ENCODE measurements at places on chromosomes 5 and 9.

- DNase-seq = peak; percentile 63
Observed at GRCh38 chr9:69370430-69370829, 45.4 kb downstream of the ENTREP1 start.

DNA sequence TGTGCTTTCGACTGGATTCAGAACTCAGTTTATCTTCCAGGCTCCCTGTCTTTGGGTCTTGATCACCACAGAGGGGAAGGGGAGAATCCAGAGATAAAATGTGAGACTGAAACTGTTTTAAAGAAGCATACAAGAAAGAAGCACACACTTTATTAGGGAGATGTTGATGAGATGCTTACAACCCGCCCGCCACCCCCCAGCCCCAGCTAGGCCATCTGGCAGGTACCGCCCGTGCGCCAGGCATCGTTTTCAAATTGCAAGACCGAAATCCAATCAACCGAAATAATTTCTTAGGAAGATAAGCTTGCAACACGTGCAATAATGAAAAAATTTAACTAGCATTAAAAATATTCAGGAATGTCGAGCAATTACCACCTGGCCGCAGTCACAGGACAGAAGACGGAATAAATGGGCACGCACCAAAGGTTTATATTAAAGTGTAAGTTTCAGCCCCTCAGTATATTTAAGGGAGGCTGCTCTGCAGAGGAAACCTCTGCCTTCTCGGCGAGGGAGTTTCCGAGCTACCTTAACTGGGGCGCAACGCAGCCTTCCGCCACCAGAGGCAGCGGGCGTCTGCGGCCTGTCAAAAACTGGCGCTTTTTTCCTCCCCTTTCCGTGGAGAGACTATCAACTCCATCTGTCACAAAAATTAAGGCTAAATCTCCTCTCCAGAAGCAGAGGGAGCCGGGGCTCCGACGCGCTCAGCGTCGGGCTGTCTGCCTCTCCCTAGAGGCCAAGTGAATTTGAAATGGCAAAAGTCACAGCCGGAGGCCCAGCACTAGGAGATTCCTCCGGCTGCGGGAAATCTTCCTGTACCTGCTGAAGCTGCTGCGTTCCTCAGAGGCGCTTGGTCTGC lies 996 bp upstream of the GAS1 start:
- DNase-seq = peak; percentile 82

- DNase-seq = peak; percentile 39
Observed at GRCh38 chr5:147098233-147098790, 136.5 kb upstream of the STK32A start.

- DNase-seq = no peak
Observed at GRCh38 chr5:150428106-150428876, 15.6 kb upstream of the CD74 start.

- no peak for DNase-seq
Observed at GRCh38 chr9:124580186-124580585, 73.0 kb upstream of the NR5A1 start.

DNA sequence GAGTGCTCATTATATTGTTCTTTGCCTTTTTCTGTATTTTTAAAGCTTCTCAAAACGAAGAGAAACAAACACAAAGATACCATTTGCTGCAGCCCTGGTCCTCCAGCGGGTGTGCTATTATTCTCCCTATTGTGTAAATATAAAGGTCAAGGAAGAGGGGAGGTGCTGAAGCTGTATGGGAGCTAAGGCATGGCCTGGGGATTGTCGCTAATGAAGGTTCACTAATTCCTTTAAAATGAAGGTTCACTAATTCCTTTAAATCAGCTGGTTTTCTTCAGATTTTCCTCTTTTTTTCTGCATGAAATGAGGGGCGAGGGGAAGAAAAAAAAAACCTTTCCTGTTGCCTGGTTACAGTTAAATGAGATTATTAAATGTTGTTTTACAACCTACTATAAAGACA lies 74.5 kb upstream of the MAP1B start:
- DNase-seq = no peak

DNA sequence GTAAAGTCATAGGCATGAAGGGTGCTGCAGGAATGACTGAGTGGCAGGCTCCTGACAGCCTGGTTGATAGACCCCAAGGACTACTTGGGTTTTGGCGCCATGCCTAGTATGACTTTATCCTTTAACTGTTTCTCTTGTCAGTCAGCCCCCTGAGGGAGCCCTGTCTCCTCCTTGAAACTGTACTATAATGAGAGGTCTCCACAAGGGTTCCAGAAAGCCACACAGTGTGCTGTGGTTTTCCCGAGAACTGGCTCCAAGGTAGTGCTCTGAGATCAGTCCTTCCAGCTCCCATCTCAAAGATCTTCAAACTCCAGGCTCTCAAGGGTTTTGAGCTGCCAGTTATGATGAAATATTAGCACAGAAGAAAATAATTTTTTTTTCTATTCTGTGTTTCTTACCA lies 26.7 kb upstream of the TNC start:
- no peak for DNase-seq

- no peak for DNase-seq
Observed at GRCh38 chr9:70110194-70111041, 66.8 kb downstream of the MAMDC2 start.

- peak; percentile 42 for DNase-seq
Observed at GRCh38 chr5:141680751-141681201, 1.3 kb downstream of the ARAP3 start.

DNA sequence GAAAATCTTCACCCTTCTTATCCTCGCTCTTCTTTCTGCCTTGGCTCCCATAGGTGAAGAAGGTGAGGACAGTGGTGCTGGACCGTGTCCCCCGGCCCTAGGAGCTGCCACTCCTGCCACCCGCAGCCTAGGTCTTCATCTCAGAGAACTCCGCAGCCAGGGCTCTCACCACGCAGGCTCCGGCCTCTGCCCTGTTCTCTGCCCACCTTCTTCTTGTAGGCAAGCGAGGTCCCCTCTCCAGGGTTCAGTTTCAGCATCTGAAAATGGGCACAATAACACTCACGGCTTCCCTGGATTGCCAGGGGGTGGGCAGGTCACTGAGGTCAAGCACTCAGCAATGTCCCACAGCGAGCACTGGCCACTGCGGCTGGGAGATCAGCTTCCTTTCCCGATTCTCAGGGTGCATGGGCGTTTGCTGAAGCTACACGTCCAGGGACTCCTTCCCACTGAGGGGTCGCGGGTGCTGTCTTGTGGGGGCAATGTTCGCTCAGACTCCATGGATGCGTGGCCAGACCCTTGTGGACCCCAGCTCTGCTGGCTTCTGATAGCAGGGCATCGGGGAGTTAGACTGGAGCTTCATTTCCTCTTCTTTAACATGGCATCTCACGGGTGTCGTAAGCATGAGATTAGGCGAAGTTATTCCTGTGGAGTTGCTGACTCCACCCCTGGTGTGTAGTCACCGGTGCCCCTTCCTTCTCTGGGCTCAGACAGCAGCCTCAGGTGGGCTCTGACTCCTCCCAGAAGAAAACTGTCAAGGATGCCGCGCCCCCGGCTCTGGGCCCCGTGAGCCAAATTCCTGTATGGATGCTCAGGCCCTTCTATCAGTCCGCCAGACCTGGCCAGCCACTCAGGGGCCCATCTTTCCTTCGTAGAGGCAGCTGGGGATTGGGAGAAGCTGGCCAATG lies 145.1 kb upstream of the IRX2 start:
- DNase-seq = no peak

- no peak for DNase-seq
Observed at GRCh38 chr5:136382791-136383190, 17.4 kb upstream of the TRPC7 start.

DNA sequence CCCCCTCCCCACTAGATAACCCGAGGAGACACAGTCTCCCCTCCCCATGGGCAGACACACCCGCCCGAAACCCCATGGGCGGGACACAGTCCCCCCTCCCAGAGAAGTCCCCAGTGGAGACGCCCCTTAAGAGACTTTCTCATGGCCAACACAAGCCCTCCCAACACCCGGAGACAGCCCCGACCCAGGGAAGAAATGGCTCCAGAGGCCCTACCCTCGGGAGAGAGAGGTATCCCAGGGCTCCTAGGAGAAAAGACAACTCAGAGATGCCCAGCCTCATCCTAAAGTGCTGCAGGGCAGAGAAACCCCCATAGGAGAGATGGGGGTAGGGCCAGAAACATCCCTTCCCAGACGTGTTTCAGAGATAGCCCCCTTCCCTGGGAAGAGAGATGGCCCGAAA lies 27.4 kb downstream of the PCDH1 start:
- DNase-seq = no peak

- no peak for DNase-seq
Observed at GRCh38 chr5:19975795-19976194, 12.2 kb downstream of the CDH18 start.

- no peak for DNase-seq
Observed at GRCh38 chr5:56412601-56413379, 179.7 kb upstream of the ANKRD55 start.

GRCh38 chr9:117887941-117888340 lies 183.7 kb downstream of the TLR4 start:
- no peak for DNase-seq

DNA sequence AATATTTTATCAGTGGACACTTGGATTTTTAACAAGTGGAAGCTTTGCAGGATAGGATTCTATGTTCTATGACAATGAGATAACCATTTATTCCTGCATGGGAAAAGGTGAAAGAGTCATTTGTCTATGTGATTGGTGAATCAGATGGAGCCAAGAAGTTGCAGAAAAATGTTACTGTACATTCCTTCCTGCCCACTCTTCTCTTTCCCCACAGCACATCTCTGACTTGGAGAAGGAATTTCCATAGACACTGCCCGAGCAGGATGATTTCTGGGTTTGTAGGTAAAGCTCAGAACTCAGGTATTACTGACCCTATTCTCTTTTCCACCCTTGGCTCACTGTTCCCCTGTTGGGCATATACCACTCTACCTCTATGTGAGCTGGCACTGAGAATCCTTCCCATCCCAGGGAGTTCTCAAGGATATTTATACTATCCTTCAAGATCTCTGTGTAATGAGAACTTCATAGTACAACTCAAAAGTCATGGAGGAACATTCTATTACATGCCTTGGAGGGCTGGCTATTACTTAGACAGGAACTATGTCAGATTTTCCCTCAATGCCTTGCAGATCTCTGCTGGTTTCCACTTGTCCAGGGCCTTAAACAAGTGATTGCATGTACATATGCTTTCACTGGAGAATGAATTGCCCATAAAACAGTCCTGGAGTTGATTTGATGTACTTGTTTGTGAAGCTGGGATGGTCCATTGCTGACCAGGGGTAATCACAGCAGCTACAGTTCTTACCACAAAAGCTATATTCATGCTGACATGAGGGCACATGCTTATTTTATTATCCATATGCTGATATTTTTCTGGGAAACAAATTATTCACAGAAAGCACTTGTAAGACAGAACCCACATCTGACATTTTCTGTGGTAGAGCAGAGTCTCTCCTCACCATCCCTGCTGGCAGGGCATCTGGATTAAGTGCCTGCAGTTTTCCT lies 24.1 kb downstream of the SLC1A3 start:
- DNase-seq = peak; percentile 89

GRCh38 chr9:86892576-86892975 lies 54.7 kb downstream of the GAS1 start:
- peak; percentile 70 for DNase-seq

DNA sequence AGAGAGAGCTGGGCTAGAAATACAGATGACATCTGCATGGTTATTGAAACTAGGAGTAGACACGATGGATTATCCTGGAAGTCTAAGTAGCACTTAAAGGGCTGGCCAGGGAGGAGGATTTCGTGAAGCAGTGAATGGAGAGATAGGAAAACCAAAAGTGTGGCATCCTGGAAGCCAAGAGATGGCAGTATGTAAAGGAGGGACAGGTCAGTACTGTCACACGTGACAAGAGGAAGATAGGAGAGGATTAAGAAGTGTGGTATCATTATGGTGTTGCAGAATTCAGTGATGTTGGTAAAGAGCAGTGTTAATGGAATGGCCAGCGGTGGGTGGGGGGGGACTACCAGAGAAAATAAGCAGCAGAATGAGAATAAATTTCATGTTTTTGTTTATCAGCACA lies 11.7 kb downstream of the RAD23B start:
- DNase-seq = no peak

- no peak for DNase-seq
Observed at GRCh38 chr9:79630521-79631403, 59.0 kb downstream of the TLE4 start.

DNA sequence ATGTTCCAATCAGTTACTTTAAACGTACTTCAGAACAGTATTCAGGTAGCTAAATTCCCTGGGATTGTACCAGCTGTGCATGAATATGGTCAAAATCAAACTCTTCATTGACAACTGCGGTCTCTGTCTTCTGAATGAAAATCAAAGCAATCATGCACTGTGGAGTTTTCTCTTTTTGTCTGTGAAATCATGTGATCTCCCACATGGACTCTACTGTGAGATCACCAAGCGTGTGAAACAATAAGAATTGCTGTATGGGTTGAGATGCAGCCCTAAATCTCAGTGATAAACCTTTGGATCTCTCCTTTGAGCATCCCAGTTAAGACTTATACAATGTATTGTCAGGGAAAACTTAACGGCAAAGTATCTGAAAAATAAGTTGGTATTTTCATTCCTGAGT lies 6.1 kb downstream of the NRG2 start:
- no peak for DNase-seq

DNA sequence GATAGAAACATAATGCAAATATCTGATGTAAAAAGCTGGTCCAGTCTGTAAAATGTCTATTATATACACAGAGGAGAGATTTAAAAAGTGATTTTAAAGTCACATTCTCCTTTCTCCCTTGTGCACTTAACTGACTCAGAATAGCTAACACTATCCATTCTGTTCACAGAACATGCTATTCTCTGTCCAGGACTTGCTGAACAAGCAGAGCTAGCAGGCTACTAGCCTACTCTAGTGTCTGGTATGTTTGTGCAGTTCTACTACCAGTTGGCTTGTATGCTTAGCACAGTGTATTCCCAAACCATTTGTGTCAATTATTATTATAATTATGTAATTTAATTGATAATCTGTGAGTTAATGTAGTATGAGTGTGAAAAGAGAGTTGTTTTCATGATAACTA lies 161.7 kb upstream of the NUDT12 start:
- peak; percentile 0 for DNase-seq

- DNase-seq = peak; percentile 39
Observed at GRCh38 chr5:23352446-23352845, 155.0 kb upstream of the PRDM9 start.

- DNase-seq = peak; percentile 97
Observed at GRCh38 chr9:14277244-14277643, 36.7 kb downstream of the NFIB start.

Measured in epithelial cell of esophagus (primary cell).